Fibroblast of the aortic adventitia (primary cell): ENCODE measurements at places on chromosomes 1 and 21. TPM values are rescaled to one million over a fixed set of nuclear protein-coding genes. Genes with fewer than 3 reads are reported as not detected.

MAEL gene
- not detected in 2 replicates for total RNA-seq

GRCh38 chr1:171984262-171984661 lies 143.0 kb downstream of the DNM3 start:
- peak; percentile 46 for DNase-seq

DNA sequence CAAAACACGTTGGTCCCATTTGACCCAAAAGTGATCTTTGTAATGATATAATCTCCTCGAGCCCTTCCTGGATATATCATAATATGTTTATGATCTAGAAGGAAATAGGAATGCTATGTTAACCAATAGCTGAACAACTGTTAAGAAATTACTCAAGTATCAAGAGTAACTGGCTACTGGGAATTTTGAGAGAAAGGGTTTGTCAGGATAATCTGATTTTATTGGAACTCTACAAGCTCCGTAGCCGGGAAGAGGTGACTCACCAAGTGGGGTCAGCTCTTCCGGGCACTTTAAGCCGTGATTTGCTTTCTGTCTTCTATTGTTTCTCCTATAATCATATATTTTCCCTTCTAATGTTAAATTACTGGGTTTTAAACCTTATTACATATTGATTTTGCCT lies 250.5 kb upstream of the POGK start:
- DNase-seq, result no peak

DNA sequence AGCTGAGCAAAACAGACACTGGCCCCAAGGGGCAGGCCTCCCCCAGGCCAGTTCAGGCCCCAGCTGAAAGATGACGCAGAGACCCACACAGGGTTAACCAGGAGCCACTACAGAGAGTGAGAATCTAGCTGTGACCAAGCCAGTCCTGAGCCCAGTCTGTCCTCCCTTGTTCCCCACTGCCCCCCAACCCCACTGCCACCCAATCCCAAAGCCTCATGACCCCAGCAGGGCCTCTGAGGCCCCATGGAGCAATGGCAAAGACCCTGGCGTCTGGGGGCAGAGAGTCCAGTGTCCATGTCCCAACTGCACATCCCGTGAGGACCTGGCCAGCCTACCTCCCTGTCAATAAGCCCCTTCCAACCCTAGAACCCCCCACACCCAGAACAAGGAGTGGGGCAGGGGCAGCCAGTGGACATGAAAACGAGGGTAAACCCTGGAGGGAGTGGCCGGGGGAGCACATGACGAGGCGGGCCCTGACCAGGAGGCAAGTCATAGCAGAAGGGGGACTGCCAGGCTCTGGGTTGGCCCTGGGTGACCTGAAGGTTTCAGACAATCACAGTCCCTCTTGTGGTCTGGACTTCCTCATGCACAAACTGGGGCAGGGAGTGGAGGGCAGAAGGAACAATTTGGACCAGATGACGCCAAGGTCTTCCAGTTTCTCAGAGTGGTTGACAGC lies 100.5 kb downstream of the GLIS1 start:
- no peak for DNase-seq

DNA sequence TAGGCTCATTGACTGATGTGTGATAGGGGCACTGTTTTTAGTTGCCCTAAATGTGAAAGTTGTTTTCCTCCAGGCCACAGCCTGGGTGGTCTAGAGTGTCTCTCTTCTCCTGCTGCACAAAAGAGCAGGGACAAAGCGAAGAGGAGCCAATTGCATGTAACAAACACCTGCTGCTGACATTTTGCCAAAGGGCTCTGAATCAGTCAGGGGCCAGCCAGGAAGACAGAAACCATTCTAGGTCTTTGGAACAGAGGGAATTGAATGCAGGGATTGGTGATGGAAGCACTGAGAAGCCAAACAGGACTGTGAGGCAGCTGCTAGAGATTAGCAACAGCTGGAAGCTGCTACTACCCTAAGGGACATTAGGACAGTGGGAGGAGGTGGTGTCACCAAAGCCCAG lies 185.3 kb upstream of the POU3F1 start:
- DNase-seq, result no peak

- peak; percentile 71 for DNase-seq
These were observed 5.0 kb upstream of the CHD5 start for GRCh38 chr1:6185151-6185550.

DNA sequence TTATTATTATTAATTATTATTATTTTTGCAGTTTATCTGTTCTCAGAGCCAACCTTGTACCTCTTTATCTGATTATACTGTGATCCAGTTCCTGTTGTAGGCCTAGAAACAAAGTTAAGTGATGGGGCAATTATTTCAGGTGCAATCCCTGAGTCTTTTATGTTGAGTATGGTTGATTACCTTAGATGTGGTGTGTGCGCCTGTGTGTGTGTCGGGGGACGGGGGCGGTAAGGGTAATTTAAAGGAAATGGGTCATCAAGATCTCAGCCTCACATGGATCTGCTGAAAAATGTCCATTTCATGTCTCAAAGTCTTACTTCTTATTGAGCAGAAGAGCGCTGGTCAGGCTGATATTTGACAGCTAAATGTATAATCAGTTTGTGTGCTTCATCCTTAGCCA lies 7.8 kb upstream of the OR10T2 start:
- no peak for DNase-seq

GRCh38 chr1:97174039-97174704 lies 452.6 kb downstream of the PTBP2 start:
- peak; percentile 11 for DNase-seq

- peak; percentile 36 for DNase-seq
These were observed 227.7 kb upstream of the SAMSN1 start for GRCh38 chr21:14773777-14774345.
